Activated T-cell treated with anti-CD3 and anti-CD28 coated beads for 48 hours (primary cell): ENCODE measurements at places on chromosomes 1 and 21.

DNA sequence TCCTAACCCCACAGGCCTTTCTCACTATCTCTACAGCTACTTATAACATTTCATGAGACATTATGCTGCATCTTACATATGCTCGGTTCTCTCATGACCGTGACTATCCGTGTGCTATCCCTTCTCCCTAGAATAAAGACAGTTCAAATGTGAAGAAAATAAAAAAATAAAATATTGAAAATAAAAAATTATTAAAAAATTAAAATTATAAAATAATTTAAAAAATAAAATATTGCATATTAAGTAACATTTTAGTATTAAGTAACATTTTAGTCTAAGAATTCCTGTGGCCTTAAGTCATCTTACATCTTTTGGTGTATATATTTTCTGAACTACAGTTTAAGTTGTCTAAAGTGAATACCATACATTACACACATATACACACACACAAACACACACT, 415.5 kb downstream of the DPYD start:
- no peak for DNase-seq

- DNase-seq = no peak
These were observed 22.0 kb upstream of the ZC3H12A start for GRCh38 chr1:37452416-37452815.

DNA sequence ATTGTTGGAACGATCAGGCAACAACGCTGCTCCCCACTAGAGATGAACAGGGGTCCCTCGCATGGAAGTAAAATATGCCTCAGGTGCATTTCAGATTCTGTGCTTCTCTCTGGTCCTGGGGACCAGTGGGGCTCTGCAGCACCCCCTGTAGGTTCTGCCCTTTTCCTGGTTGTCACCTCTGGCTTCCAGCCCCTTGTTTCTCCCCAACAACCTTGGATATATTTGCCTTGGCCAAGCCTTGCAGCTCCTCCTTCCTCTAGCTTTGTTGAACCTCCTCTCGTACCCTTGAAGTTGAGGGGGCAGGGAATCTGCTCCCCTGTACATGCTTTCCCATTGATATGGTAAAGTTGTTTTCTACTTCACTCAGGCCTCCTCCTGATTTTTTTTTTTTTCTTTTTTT, 5.4 kb upstream of the RGSL1 start:
- DNase-seq = no peak

- DNase-seq = peak; percentile 61
These were observed 66.6 kb downstream of the BCAR3 start for GRCh38 chr1:93614986-93615581.

- no peak for DNase-seq
These were observed 4.2 kb upstream of the DYRK3 start for GRCh38 chr1:206631085-206631509.

DNA sequence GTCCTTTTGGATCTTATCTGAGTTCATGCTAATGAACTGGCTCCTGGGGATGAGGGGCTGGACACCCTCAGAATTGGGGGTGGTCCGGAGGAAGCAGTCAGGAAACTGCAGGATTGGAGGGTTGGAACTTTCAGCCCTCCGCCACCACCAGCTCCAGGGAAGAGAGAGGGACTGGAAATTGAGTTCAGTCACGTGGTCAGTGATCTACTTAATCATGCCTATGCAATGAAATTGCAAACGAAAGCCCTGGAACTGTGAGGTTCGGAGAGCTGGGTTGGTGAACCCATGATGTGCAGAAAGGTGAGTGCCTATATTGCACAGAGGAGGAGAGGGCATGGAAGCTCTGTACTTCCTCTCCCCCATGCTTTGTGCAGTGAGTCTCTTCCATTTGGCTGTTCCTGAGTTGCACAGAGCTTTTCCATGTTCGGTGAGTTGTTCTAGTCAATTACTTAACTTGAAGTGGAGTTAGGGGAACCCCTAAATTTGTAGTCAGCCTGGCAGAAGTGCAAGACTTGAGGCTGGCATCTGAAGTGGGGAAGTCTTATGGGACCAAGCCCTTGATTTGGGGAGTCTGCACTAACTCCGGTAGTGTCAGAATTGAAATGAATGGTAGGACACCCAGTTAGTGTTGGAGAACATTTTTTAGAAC, 16.7 kb downstream of the ITSN1 start:
- no peak for DNase-seq

- DNase-seq = no peak
These were observed 14.1 kb upstream of the NUF2 start for GRCh38 chr1:163307479-163308171.

DNA sequence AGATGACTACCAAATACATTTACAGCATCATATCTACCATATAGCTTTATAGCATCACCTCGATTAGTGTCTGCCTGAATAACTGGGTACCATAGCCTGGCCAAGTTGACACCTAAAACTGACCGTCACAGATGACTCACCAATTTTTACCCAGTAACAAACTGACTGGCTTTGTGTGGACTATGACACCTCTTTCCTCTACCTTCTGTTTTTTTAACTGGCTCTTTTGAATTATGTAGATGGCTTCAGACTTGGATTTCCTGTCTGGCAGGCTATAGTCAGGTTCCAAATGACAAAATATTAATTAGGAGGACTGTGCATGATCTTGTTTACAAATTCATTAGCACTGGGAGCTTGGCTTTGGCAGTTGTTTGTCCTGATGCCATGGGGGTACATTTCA, 360.3 kb downstream of the TGFB2 start:
- no peak for DNase-seq

DNA sequence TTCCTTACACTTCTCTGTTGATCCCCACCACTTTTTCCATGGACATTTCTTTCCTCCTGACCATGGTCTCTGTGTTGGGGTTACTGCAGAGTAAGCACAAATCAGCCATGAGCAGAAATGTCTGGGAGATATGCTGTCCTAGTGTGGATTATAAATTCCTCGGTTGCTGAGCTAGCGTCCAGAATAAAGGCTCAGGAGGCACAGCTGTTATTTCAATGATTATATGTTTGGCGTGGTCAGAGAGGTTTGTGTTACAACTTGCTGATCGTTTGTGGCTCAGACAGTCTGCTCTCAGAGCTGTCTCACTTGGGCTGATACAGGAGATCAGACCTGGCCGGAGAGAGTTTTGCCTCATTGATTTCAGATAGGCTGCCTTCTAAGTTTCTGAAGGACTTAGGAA, 37.5 kb upstream of the LAMC2 start:
- no peak for DNase-seq

DNA sequence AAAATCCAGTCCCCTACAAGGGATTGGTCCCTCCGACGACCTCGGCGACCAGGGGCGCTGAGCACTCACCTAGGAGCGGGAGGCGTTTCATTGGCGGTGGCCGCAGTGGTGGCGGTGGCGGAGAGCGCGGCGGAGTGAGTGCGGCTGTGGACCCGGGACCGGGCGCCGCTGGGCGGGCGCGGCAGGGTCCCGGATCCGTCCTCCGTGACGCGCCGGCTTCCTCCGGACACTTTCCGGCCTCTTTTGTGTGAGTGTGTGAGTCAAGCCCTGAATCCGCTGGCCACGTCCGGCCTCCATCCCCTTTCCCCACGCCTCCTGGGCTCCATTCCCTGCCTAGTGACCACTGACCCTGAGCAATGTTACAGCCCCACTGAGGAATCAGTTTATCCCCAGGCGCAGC, at the start of gene ADGRL4:
Gene ADGRL4, minus strand, starts transcription at position 167 of the 400 bp plus-strand sequence. Its CDS starts 76 bp downstream, at position 91.
- DNase-seq = no peak

- DNase-seq = no peak
These were observed 643.4 kb downstream of the SMYD3 start for GRCh38 chr1:245863566-245864184.

- DNase-seq = no peak
These were observed 488.0 kb upstream of the B3GALT2 start for GRCh38 chr1:193674292-193674944.

GRCh38 chr1:13430495-13430894, 20.2 kb downstream of the PRAMEF20 start:
- no peak for DNase-seq

DNA sequence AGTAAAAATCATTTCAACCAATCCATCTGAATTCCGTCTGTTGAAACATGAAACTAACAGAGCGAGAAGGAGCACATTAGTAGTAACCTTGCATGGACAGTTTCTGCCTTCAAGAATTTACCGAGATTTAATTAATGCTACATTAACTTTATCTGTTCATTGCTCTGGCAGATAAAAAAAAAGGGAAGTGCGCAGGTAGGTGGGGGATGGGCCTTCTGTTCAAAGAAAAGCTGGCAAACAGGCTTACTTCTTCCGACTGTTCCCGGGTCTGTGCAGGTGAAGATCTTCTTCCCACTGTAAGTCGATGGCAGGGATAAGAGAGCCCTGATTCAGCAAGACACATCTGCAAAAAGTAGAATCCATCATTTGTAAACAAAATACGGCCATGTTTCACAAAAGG, 172.6 kb upstream of the DMRTA2 start:
- DNase-seq = no peak

- DNase-seq = no peak
These were observed 1.5 kb downstream of the ENSA start for GRCh38 chr1:150627826-150628410.

- no peak for DNase-seq
These were observed 953.8 kb upstream of the ADGRL2 start for GRCh38 chr1:80846966-80847365.

- DNase-seq = peak; percentile 64
These were observed at the start of the genes FBXO2 and FBXO44 for GRCh38 chr1:11654137-11654938. Gene FBXO2 (minus strand): TSS chr1:11654429. CDS start chr1:11654340, 89 bp downstream. Gene FBXO44 (plus strand): TSS chr1:11654877. CDS start chr1:11655836, 959 bp downstream.

- no peak for DNase-seq
These were observed 56.9 kb downstream of the TBCE start for GRCh38 chr1:235424092-235424491.

GRCh38 chr1:230825761-230826160, 42.6 kb downstream of the C1orf198 start:
- no peak for DNase-seq

GRCh38 chr1:186577216-186577615, 103.0 kb downstream of the PTGS2 start:
- no peak for DNase-seq
